Type B pancreatic cell (in vitro differentiated cells): ENCODE measurements at places on chromosomes 13 and 19. TPM values are rescaled to one million over a fixed set of nuclear protein-coding genes. Genes with fewer than 3 reads are reported as not detected.

DNA sequence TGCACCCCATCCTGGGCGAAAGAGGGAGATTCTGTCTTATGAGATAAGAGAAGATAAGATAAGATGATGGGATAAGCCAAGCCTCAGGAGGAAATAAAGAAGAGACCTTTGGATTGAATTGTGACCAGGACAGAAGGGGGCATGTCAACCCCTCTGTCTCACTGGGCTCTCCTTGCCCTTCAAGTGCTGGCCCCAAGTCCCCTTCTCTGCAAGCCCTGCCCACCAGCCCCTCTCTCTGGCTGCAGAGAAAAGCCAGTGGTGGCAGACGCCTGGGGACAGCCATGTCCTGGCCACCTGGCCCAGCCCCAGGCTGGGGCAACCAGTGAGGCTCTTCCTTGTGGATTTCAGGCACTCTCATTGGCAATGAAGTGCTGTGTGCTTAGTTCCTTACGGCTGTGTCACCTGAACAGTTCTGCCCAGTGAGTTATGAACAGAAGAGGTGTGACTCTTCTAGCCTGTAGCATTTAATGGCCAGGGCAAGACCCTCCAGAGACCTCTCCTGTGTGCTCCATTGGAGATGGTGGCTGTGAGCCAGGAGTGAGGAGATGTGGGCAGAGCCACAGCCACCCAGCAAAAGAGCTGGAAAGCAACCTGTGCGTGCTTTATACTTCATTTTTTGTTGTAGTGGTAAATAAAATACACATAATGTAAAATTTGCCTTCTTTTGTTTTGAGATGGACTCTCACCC, 6.1 kb upstream of the BTBD2 start:
- DNase-seq = no peak

DNA sequence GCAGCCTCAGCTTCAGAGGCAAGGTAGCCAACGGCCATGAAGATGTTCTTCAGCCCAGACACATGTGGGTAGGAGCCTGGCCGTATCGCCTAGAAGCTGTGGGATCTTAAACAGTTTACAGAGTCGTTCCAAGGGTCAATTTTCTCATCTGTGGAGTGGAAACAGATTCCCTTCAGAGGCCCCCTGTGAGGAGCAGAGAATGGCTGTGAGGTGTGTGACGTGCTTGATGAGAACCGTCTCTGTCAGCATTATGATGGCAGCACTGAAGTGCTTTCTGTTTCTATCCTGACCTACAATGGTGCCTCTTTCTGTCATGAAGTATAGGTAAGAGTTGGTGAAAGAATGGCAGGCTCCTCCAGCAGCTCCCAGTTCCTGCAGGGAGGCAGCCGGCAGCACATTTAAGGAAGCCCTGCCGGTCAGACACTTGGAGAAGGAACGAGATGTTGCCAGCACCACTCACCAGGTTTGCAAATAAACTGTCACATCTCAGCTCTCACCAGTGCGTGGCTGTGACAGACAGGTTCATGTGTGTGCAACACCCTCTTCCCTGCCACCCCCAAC, 277.3 kb downstream of the FOXO1 start:
- no peak for DNase-seq

DNA sequence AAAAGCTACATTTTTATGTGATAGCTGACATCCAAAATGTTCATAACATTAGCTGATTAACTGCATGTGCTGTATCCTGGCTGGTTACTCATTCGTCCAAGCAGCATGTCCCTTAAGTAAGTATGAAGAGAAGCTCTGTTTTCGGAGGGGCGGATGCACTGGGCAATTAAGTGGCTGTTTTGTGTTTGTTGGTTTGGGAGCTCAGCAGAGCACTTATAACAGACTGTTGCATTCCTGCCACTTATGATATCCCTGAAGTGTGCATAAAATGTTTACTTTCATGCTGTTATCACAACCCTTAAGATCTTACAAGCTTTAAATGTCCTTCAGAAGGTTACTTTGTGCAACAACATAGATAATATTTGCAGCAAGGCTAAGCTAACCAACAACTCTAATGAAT, 264.1 kb downstream of the NALCN start:
- no peak for DNase-seq

DNA sequence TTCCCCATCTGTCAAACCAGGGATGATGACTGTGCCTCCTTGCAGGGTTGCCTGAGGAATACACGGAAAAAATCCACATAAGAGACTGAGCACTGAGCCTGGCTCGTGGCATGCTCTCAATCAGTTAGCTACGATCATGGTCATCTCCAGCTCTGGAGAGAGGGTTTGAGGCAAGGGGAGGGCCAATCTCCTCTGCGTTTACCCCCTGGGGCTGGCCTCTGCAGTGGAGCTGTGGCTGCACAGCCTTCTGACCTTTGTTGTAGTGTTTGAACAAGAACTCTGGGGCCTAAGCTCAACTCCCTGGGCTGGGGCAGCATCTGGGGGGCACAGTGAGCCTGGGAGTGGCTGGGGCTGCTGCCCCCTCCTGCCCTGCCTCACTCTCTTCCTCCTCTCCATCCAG, 5.9 kb downstream of the LRRC4B start:
- no peak for DNase-seq

GRCh38 chr19:58021541-58022282, 12.1 kb upstream of the ZSCAN1 start:
- no peak for DNase-seq

GRCh38 chr19:44202470-44202869, 9.9 kb upstream of the ZNF227 start:
- DNase-seq = no peak

DNA sequence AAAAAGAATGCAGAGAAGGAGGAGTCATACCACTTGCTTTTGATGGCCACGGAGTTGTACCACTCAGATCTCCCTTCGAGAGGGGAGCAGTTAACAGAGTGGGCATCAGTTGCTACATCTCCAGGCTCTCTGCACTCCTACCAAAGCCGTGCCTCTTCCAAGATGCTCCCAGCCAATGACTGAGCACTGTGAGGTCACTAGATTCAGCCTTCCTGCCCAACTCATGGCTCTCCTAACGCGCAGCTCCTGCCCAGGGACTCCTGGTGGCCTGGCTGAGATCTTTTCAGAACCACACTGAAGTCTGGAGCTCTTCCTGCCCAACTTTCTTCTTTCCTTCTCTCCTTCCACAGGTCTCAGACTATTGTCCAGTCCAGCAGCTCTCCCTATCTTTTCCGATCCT, 66.7 kb downstream of the LHFPL6 start:
- DNase-seq = no peak

- DNase-seq = no peak
These were observed 20.8 kb upstream of the ASF1B start for GRCh38 chr19:14156971-14157717.

DNA sequence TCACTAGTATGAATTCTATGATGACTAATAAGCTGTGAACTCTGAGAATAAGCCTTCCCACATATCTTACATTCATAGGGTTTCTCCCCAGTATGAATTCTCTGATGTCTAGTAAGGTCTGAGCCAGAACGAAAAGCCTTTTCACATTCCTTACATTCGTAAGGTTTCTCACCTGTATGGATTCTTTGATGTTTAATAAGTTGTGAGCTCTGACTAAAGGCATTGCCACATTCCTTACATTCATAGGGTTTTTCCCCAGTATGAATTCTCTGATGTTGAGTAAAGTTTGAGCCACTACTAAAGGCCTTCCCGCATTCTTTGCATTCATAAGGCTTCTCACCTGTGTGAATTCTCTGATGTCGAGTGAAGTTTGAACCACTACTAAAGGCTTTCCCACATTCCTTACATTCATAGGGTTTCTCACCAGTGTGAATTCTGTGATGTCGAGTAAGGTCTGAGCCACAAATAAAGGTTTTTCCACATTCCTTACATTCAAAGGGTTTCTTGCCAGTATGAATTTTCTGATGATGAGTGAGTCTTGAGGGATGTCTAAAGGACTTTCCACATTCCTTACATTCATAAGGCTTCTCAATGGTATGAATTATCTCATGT, 30.7 kb upstream of the ZFP82 start:
- no peak for DNase-seq

- DNase-seq = no peak
These were observed 1021.1 kb downstream of the EFNB2 start for GRCh38 chr13:105514401-105514800.

- no peak for DNase-seq
These were observed 340.6 kb downstream of the KCNRG start for GRCh38 chr13:50355797-50356196.

- no peak for DNase-seq
These were observed 5.2 kb downstream of the NDUFB7 start for GRCh38 chr19:14566712-14567077.

GRCh38 chr19:10788146-10788545, 47.9 kb downstream of the TMED1 start:
- DNase-seq = no peak

DNA sequence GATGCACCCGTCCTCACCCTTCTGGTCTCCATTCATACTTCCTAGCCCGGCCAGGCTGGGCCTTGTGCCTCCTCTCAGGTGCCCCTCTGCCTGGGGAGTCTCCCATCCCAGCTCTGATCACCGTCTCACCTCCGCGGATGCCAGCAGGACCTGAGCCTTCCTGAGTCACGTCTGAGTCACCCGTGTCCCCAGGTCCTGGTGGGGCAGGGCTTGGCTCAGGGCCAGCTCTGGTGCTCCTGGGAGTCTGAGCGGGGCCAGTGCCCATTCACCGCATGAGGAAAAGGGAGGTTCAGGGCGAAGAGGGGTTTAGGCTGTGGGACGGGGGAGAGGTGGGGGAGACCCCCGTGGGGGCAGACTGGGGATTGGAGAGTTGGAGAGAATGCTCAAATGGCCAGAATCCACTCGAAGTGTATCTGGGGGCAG, 593 bp downstream of the ATP8B3 start:
- DNase-seq = no peak

DNA sequence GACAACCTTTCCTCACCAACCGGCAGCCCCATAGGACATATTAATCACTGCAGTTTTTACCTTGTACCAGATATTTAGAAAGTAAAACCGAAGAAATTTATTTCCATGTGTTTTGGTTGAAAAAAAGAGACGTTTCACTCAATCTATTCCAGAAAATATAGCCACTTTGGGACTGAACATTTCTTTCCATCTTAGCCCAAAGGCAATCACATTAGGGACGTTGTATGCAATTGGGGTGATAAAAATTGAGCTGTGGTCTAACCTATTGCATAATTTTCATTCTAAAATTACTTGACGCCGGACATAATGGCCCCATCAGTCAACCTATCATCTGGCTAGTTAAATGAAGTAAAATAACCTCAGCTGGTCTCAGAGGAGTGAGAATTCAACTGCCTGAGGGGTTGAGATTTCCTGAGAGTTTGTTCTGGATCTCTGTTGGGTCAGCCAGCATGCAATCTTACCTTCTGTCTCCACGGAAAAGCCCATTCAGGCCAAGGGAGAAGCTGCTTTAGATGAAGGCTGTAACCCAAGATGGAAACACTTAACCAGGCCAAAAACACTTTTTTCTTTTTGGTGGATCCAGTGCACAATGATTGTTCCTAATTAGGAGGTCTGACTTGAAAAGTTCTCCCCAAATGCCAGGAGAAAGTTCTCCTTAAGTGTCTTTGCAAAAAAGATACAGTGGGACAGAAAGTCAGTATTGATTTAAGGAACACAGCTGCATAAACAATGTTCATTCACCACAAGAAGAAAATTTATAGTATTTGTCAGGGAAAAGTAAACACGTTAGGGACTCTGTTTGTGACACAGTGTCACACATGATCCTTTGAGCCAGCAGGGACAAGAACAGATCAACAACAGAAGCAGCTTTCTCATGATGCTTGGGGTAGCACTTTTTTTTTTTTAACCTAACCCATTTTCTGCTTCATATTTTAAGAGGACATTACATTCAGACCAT, 34.1 kb downstream of the DLEU7 start:
- DNase-seq = no peak

GRCh38 chr13:32638739-32639138, 52.5 kb downstream of the PDS5B start:
- DNase-seq = no peak

GRCh38 chr19:43780706-43781525, at the start of gene KCNN4:
Gene KCNN4, minus strand, starts transcription at chr19:43780973. Its CDS starts 112 bp downstream, at chr19:43780861.
- DNase-seq = no peak

DNA sequence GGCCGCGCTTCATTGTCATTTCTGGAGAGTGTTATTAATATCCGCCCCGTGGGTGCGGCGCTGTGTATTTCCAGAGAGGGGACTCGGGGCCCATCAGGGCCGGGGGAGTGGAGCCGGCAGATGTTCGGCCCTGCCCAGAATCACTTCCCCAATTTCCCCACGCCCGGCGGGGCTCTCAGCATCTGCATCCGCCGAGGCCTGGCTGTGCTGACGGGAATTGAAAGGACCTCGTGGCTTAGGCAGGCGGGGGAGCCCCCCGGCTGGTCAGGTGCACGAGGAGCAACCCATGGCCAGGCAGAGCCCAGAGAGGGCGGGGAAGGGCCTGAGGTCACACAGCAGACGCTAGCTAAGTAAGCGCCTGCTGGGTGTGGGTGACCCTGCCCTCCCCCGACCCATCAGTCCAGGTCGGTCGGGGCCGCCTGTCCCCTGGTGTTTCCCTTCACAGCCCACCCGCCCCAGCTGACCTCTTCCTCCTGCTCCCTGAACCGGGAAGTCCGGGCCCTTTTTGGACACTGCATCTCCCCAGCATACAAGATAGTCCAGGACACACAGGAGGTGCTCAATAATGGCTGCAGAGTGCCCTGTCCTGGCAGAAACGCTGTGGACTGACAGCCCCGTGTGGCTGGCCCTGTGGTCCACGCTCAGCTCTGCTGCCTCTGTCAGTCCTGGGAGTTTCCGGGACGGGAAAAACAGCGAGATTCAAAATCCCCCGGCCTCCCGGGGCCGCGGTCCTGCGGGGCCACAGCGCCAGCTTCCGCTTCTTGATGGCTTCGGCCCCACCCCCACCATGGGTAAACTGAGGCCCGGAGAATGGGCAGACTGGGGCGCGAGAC, 22.1 kb downstream of the ARID3A start:
- peak; percentile 69 for DNase-seq

GRCh38 chr13:59691501-59692066, 472.1 kb downstream of the DIAPH3 start:
- DNase-seq = no peak

- no peak for DNase-seq
These were observed 29.7 kb downstream of the GTF2F2 start for GRCh38 chr13:45149964-45150363.

DNA sequence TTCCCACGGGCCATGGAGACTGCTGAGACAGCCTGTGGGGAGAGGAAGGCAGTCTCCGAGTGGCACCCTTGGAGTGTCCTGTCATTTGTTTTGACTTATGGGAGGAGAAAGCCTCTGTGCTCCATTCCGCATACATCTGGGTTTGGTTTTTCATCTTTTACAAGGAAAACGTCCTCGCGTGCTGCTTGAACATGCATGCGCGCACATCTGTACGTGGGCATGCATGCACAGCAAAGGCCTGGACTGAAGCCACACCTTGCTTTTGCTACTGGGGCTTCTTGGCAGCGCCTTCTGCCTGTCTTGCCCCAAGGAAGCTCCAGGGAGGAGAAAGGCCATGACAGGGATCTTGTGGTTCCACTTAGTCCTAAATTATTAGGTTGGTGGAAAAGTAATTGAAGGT, 44.0 kb downstream of the SUGP2 start:
- no peak for DNase-seq

- no peak for DNase-seq
These were observed 42.6 kb upstream of the RNF113B start for GRCh38 chr13:98219685-98220084.

Gene IL17D
- total RNA-seq = 1.5 and 6.3 TPM in 2 replicates

Gene CGB2
- total RNA-seq = not detected in 2 replicates

Gene TSSK6
- 1.5 and 2.3 TPM in 2 replicates for total RNA-seq

Gene ZNF610
- total RNA-seq = 15.5 and 18.0 TPM in 2 replicates

Gene IL4I1
- total RNA-seq = 0.58 and 0.74 TPM in 2 replicates

Gene SHISA7
- total RNA-seq = 0.05 and 0.22 TPM in 2 replicates

Gene FFAR2
- 1.1 and 2.2 TPM in 2 replicates for total RNA-seq

Gene ZNF28
- total RNA-seq = 23.0 and 40.0 TPM in 2 replicates

Gene BORA
- 10.7 and 14.6 TPM in 2 replicates for total RNA-seq
